ENCODE measurements at places on chromosomes 12 and 14.
A peak's percentile ranks its signal among the peaks of the same experiment; 100 is the strongest.

GRCh38 chr12:91818227-91819131, 327.2 kb downstream of the BTG1 start:
- no peak for DNase-seq

GRCh38 chr14:100592972-100593371, 5.8 kb upstream of the BEGAIN start:
- DNase-seq = no peak

GRCh38 chr12:117968826-117969659, at the start of gene KSR2:
Gene KSR2 (minus strand): TSS chr12:117968990. CDS start chr12:117968255, 735 bp downstream.
- peak; percentile 39 for DNase-seq

GRCh38 chr14:71078500-71078899, 171.2 kb downstream of the PCNX1 start:
- DNase-seq = no peak
